ENCODE measurements at places on chromosomes 2 and 18.

GRCh38 chr2:33208400-33208799 lies 261.6 kb downstream of the LTBP1 start:
- no peak for DNase-seq

DNA sequence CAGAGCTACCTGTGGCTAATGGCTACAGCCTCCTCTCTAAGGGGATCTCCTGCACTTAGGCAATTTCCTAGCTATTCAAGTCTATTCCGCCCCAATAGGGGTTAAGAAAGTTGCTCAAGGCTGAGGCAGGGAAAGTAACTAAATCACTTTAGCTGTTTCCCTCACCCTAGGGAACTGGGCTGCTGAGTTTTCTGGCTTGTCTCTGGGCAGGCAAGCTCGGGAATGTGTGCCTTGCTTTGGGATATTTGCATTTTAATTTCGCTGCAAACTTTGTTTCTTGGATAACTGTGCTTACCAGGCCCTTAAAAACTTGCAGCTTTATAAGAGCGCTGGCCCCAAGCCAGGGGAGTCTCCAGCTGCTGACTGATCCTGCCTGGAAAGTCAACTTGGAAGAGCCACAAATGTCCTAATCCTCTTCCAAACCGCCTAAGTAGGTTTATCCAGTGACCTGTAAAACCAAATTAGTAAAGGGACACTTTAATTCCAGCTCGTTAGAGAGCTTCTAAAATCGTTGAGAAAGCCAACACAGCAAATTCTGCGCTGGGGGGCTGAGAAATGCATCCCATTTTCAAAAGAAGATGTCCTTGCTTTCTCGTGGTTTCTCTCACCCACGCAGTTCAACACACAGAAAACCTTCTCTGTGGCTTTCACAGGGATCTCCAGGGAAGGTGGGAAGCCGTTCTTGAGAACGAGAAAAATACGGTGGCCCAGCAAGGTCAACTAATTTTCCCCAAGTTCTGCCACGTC lies 59.5 kb upstream of the SP3 start:
- DNase-seq: no peak

DNA sequence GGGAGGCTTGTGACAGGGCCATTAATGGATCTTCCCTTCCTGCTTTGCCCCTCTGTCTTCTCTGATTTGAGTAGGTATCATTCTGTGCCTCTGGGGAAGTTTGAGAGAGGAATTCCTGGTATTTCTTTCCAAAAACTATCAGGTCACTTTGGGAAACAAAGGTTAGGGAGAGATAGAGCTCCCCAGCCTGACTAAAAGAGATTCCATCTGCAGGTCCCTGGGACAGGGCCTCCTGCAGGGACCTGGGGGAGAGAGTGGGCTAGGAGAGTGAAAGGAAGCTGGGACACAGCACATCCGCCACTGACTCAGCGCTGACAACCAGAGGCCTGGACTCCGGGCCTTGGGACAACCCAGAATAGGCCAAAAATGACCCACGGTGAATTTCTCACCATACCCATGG lies 6.4 kb downstream of the GALNT14 start:
- DNase-seq: no peak

GRCh38 chr2:18379870-18380269 lies 180.6 kb downstream of the RDH14 start:
- DNase-seq: no peak

GRCh38 chr2:130963196-130963848 lies 126.6 kb downstream of the ARHGEF4 start:
- no peak for DNase-seq

DNA sequence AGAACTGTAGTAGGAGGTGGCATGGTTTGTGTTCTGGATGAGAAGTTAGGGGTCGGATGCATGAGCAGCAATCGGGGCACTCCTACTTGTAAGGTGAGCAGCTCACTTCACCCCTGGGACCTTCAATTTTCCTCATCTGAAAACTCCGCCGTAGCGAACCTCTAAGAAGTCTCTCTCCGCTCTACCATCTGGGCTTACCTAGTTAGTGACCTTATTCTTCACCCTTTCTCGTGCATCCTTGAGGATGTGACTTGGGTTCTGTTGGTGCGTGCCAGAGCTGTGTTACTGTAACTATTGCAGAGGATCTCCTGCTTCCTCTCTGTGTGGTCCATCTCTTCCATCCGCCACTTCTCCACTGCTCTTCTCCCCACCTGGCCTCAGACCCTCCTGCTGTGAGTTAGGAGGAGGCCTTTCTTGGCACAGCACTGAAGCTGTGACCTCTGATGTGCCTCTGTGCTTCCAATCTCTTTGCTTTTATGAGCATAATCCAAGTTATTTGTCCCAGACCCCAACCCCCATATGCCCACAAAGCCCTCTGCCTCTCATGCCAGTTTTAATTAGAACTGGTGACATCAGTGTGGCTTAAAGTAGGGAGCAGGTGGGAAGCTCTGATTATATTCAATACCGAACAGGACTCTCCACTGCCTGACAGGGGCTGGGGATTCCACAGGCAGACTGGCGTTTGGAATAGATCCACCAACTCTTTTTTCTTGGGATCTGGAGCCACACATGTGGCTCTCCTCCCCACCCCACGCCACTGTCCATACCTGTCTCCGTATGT lies 178.4 kb downstream of the BCL2 start:
- no peak for DNase-seq

DNA sequence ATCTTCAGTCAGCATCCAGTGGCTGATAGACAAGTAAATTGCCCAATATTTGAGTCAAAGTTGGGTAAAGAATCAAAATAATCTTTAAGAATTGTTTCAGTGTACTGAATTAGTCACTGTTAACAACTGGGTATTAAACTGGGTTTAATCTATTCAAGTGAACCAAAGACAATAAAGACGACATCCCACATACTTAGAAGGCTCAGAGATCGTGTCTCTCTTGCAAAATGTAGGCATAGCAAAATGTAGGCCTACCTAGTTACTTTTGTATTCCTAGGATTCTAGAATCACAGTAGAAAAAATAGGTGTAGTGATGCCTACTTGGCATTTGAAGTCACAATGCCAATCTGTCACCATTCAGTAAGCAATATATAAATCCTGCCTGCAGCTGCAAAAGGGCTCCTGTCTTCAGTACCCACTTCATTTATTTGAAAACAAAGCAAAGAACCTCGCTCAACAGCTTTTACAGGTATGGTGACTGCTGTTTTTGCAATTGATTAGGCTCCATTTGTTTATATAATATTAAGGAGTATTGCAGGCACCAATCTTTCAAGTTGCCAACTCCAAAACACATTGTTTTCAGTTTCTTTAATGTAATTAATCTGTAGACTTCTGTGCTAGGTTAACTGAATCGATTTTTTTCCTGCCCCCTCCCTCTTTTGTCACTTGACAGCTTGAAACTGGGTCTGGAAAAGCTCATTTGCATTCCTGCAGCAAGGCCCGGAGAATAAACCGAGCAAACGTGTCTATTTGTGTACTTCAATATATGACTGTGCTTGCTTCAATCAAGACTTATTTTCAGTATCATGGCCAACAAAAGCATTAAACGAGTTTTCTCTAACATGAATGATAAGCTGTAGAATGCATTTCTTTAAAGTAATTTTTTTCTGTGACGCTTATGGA lies 1074.9 kb downstream of the TDRD15 start:
- DNase-seq: no peak

DNA sequence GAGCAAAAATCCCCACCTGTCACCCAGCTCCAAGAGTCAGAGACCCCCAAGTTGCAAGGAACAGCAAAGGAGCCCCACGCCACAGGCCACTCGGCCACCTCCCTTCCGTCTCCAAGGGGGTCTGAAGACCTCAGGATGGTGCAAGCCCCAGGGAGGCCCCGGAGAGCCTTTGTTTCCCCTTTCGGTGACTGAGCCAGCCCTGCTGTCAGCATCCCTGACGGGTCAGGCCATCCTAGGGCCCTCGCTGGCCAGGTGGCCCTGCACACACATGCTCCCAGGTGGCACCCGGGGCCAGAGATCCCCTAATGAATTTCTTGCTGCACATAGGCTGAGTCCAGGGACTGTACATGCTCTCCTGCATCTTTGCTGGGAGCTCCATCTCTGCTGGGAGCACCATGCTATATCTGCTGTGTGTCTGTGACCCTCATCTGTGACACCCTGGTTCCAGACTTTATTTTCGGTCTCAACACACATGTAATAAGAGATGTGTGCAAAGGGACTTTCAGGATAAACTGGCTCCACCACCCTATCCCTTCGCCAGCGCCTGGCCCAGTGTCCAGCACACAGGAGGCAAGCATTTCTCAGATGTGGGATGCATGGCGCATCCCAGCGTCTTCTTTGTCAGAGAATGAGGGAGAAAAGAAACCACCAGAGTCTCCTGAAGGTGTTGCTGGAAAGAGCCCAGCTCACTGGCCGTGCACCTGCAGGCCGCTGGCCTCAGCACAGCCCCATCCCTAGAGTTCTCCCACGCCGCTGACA lies 27.4 kb downstream of the ADI1 start:
- DNase-seq: no peak

DNA sequence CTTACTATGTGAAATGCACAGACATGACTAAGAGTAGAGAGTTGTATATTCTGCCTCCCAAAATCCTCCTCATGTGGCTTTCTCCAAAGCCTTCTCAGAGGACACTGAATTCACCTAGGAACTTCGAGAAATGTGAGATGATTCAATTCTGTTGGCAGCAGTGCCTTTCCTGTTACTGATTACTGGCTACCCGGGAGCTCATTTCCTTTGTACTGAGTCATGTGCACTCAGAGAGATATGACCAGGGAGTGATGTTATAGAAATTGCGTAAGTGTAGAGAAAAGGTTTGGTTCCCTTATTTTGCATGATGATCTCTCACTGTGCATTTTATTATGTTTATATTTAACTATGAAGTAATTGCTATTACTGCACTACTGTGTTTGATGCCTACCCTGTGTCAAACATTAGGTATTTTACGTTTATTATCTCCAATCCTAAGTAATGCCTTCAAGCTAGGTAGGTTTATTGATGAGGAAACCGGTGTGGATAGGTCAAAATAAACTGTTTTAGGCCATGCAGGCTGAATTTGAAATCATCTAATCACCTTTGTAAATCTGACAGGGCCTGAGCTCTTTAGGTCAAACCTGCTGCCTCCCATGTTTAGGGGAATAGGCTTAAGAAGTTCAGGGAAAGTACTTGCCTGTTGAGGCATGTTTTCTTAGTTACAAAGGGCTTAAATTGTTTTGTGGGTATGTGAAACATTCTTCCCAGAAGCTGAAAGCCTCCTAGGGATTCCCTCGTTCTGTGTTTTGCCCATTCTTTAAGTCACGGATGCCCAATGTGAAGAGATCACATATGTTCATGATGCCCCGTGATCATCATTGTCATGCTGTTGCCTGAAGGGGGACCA lies 86.8 kb downstream of the FMNL2 start:
- peak; percentile 53 for DNase-seq

- no peak for DNase-seq
Measured at GRCh38 chr2:10217489-10218435, 84.9 kb upstream of the HPCAL1 start.

DNA sequence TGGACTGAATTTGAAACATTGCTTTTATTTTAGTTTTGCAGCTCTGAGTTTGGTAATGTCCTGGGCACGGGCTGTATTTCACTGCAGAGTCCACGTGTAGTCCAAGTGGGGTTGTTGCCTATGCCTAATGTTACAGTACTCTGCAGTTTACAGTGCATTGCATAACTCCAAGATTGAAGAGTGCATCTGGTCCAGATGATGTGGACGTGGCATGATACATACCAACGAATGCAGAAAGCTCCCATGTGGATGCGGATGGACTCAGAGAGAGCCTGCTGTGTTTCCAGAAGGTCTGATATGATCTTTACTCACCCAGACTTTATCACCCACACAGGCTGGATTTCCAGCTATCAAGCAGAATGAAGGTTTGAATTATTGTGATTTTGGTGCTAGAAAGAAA lies 44.4 kb upstream of the CCDC68 start:
- DNase-seq: no peak

- DNase-seq: no peak
Measured at GRCh38 chr2:239930378-239930777, 94.8 kb downstream of the NDUFA10 start.

DNA sequence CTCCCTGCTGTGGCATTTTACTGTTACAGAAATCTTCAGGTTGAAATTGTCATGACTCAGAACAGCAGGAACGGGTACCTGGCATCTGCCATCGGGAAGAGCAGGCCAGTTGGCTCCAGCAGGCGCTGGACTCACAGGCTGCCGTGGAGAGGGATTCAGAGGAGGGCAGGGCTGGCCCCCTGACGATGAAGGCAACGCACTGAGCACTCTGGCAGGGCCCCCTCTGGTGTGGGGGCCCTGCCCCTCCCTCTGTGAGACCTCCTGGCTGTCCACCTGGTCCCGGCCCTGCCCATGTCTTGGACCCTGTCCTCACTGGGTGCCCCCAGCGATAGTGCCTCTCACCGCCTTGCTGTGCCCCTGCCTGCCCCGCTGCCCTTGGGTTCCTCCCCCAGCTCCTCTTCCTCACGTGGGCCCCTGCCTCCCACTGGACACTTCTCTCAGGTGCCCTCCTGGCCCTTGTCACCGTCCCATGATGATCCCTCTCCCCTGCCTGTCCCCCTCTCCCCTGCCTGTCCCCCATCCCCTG lies 23.3 kb upstream of the ALLC start:
- DNase-seq: no peak

DNA sequence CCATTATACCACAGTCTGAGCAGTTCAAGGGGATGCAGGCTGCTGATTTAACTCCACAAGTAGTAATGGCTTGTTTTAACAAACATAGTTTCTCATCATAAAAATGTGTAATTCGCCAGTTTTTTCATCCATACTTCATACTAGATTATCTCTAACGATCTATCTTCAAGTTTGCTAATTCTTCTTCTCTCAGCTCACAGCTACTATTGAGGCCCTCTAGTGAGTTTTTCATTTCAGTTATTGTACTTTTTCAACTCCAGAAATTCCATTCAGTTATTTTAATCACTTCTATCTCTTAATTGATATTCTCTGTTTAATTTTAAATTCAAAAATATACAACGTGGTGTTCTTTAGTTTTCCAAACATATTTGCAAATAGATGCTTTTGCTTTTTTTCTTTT lies 20.1 kb upstream of the TMEM87B start:
- DNase-seq: no peak

GRCh38 chr2:96102596-96103186 lies 13.7 kb downstream of the ADRA2B start:
- DNase-seq: no peak

GRCh38 chr2:20327370-20327769 lies 23.3 kb downstream of the PUM2 start:
- DNase-seq: no peak

DNA sequence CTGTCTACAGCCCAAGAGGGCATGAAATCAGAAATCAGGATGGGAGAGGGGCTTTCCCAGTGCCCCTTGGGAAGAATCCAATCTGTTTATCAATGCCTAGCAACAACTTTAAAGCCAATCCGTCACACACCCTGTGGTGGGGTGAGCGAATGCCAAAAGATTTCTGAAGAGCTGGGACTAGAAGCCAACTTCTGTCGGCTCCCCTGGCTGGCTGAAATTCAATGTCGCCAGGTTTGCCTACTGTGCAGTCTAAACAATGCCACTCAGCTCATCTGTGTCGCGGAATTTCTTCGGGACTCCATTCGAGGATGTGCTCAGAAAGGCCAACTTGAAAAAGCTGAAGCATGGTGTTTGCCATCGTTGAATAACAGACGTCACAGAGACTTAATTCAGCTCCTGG lies 31.5 kb upstream of the NCKAP5 start:
- no peak for DNase-seq

GRCh38 chr2:188607501-188607900 lies 315.8 kb downstream of the GULP1 start:
- DNase-seq: no peak

GRCh38 chr2:161041356-161041755 lies 118.9 kb upstream of the TANK start:
- no peak for DNase-seq

All from T-helper 1 cell (primary cell).